Panc1 (cell line): ENCODE measurements at places on chromosomes 2 and 18. TPM values are rescaled to one million over a fixed set of nuclear protein-coding genes. Genes with fewer than 3 reads are reported as not detected.

The SLC4A5 gene
- 1.2 TPM for total RNA-seq

The EVA1A gene
- total RNA-seq, result 0.21 TPM

- no peak for DNase-seq
Measured at GRCh38 chr2:215436705-215437565, 1.1 kb upstream of the FN1 start.

- no peak for DNase-seq
Measured at GRCh38 chr2:215363039-215363438, 51.2 kb downstream of the ATIC start.
